ENCODE measurements at places on chromosomes 5 and 9.

DNA sequence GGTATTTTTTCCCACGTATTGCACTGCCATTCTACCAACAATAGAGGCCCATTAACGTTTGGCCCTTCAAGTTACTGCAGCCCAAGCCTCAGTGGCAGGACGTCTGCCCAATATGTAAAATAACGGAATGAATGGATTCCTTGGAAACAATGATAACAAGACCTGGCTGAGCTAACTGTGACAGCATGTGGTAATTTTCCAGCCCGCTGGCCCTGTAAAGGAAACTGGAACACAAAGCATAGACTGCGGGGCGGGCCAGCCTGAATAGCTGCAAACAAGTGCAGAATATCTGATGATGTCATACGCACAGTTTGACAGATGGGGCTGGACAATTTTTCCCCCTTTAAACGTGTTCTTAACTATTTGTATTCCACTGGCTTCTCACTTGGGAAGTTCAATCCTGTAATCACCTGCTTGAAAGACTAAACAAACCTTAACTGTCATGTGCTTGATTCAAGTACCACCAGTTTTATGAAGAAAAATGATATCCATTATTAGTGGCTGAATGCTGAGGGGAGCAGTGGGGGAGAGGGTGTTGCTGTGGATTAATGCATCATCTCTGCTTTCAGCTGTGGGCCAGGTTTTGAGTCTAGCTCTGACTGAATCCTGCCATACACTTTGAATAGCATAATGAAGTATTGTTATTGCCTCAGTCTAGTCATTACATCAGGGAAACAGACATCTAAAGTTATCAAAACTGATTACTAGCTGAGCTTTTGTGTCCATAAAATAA lies 323.9 kb downstream of the TMEM161B start:
- no peak for DNase-seq

DNA sequence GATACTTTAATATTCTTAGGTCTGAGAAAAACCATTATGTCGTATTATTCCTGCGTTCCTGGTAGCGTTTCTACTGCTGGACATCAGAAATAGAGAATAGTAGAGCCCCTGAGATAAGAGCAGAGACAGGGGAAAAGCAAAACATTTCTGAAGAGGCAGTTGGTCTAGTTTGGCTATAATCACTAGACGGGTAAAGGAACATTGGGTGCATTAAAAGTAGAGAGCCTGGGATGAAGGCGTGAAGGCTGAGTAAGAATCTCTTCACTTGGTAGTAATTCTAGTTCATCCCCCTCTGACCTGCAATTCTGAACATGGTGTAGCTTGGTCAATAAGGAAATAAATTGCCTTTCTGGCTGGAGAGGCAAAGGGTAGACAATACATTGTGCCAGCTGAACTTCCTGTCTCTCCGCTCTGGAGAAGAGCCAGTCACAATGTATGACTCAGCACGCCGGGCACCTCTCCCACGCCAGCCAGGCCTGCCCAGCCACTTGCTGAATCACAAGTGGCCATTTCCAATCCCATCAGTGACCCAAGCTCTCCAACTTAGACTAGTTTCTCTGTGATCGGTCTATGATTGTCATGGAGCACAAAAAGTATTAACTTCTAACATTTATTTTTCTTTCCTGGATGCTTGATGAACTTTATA lies 75.4 kb downstream of the STK32A start:
- DNase-seq, result no peak

DNA sequence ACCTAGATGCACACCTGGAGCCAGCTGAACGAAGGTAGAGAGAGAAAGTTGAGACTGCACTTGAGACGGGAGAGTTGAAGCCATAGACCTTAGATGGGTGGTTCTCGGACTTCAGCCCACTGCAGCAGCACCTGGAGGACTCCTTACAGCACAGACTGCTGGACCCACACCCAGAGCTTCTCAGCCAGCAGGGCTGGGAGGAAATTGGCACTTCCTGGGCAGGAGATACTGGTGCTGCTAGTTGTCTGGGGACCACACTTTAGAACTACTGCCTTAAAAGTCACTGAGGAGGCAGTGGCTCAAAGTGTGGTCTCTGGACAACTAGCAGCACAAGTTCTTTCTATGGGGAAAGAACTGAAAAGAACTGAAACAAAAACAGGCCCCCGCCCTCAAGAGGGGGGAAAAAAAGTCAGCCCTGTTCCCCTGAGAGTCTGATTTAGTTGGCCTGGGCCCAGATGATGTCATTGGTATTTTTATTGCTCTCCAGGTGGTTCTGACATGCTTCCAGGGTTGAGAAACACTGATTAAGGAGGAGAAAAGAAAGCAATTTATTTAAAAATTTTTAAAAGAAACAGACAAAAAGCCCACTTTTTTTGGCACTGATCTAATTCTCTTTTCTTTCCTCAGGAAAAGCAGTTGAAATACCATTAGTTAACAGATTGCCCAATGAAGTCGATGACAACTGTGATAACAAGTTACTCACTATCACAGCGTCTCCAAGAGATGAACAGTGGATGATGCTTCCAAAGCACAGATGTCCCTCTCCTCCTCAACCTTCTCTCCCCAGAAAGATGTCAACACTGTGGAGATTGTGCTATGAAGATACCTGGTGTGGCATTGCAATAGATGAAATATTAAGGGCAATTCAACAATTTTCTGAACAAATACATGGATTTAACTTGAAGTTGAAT lies 73.6 kb upstream of the ADAMTS16 start:
- DNase-seq, result no peak

DNA sequence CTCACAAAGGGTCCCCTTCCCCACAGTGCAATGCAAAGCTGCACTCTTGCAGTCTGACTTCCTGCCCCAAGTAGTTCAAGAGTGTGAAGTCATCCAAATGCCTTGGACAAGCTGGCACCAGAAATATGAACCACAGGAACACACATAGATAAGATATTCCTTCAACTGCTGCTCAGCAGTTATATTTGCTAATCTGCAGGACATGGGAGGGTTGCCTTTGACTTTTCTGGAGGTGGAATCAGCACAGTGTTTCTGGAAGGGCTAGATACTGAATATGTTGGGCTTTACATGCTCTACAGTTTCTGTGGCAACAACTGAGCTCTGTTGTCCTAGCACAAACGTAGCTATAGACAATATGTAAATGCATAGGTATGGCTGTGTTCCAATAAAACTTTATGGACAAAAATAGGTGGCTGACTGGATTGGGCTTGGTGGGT lies 96.7 kb upstream of the PCA3 start:
- no peak for DNase-seq

DNA sequence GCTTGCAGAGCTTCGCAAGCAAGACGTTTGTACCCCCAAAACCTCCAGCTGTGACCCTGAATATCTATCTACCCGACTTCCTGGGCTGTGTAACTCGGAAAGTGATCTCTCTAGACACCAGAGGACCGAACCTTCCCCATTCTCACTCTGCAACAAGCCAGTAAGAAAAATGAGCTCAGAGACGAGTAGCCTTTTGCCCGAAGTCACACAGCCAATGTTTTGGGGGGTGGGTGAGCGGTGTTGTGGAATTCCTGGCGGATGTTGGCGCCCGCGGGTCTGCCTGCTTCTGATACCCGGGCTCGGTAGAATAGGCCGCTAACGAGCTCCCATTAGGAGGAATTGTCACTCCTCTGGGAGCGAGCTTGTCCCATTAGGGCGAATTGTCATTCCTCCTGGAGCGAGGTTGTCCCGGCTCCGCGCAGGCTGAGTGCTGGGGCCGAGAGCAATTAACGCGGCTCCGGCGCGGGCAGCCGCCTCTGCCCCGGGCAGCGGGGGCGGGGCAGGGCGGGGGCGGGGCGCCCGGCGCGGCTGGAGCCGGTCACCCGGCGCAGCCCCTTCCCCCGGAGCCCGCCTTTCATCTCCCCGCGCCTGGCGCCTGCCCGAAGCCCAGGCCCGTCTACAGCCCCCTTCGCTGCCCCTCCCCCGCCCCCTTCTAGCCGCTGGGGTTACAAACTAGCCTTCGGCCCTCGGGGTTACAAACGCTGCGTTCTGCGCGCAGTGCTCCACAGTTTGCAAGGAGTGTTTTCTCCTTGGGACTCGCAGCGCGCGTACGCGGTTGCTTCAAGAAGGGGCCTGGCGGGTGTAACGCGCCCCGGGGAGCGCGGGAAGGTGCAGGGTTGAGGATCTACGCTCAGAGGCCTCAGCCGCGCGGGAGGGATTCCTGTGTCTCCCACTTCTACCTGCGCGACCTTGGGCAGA lies 3.5 kb upstream of the MSX2 start:
- DNase-seq, result no peak

GRCh38 chr9:115142517-115143270 lies 24.7 kb upstream of the TNC start:
- no peak for DNase-seq

DNA sequence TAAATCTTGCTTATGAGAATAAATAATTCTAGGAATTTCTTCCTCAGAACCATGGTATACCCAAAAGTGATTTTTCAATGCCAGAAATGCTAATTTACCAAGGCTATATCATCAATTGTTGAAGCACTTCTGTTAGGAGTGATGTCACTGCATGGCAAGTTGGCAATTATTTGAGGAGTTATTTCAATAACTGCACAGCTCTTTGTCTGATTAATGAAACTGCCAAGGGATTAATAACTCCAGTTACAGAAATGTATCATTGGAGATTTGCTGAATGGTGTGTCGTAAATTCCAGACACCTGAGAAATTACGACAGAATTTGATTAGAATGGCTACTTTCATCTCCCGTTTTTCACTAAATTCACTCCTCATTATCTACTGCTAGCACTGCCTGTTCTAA lies 182.6 kb upstream of the TYRP1 start:
- no peak for DNase-seq

Data from CD4-positive, alpha-beta T cell treated with Interleukin-15 for 4 hours (primary cell).